ENCODE measurements at places on chromosomes 11 and 22. TPM values are rescaled to one million over a fixed set of nuclear protein-coding genes. Genes with fewer than 3 reads are reported as not detected.

KIF18A gene
- 13.1 TPM for total RNA-seq

GALNT18 gene
- total RNA-seq: 5.7 TPM

- peaks cover 4% of the 10 kb centered on the region for H3K27me3 ChIP-seq
- no peak overlapping the region for H3K27ac ChIP-seq
- DNase-seq: no peak
- no peak overlapping the region for H3K4me3 ChIP-seq
Measured at GRCh38 chr22:27135031-27135981, 477.9 kb downstream of the MIAT start.

GRCh38 chr22:35148866-35149548, 83.0 kb downstream of the ISX start:
- H3K4me1 ChIP-seq: peaks cover 6% of the 10 kb centered on the region
- H3K36me3 ChIP-seq: no peaks in the 10 kb centered on the region
- DNase-seq: no peak
- no peak overlapping the region for H3K27ac ChIP-seq
- H3K4me3 ChIP-seq: no peak overlapping the region

GRCh38 chr22:27348634-27349033, 452.9 kb downstream of the MN1 start:
- H3K27ac ChIP-seq: no peak overlapping the region
- H3K4me1 ChIP-seq: no peaks in the 10 kb centered on the region
- no peaks in the 10 kb centered on the region for H3K36me3 ChIP-seq
- H3K27me3 ChIP-seq: no peaks in the 10 kb centered on the region
- DNase-seq: no peak
- no peak overlapping the region for H3K4me3 ChIP-seq

DNA sequence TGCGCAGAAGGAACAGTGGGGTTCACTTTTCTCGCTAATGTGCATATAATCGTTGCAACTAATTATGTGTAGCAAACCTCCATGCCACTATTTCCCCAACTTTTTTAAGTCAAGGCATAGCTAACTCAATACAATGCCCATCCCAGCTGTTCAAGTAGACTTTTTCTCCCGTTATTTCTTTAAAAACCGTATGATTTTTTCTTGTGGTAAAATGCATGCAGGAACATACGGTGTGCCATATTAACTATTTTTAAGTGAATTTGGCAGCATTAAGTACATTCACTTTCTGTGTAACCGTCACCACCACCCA, 2.8 kb upstream of the DUSP8 start:
- H3K27ac ChIP-seq: no peak overlapping the region
- H3K4me1 ChIP-seq: no peaks in the 10 kb centered on the region
- H3K36me3 ChIP-seq: no peaks in the 10 kb centered on the region
- H3K4me3 ChIP-seq: no peak overlapping the region
- DNase-seq: no peak

DNA sequence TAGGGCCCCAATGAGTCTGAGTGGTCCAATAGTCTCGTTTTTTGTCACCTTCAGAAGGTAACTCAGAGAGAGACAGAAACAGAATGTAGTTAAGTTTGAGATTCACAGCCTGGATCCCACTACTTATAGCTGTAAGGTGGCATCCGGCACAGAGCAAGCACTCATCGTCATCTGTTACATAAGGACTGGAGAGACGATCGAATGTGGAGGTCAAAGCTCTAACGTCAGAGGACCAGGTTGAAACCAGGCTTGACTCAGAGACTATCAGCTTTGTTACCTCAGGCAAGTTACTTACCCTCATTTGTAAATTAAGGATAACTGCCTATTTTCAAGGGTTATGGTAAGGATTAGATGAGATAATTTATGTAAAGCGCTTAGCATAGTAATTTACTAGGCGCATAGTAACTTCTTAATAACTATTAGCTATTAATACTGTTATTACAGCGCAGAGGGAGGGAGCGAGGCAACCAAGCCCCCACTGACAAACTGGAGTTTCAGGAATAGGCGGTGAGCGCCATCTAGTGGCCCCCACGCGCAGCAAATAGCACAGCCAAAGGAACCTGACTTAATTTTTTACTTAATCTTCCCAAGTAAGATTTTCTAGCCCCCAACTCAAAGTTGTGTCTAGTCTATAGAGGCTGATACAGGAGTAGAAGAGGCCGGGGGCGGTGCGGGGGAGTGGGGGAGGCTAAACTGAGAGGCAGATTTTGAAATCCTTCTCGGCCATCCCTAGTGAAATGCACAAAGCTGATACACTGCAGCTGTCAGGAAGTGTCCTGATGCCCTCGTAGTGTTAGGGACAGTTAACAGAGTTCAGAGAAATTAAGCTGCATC, 29.0 kb upstream of the API5 start:
- H3K4me3 ChIP-seq: no peak overlapping the region
- no peaks in the 10 kb centered on the region for H3K4me1 ChIP-seq
- peak; percentile 1 for DNase-seq
- no peaks in the 10 kb centered on the region for H3K27me3 ChIP-seq
- no peaks in the 10 kb centered on the region for H3K36me3 ChIP-seq

All from activated T-helper 1 cell treated with anti-CD3 and anti-CD28 coated beads, Interleukin-12 subunit alpha, Interleukin-12 subunit beta, Interleukin-2, Interleukin-4 antibody, amounts not matched to agents 30 ng/mL and 10 ng/mL and 1 ng/mL, durations not matched to agents 14 hours and 24 hours and 36 hours (primary cell).